DMS53 (cell line): ENCODE measurements at places on chromosomes 6 and 20.

GRCh38 chr6:111818539-111819226 is 54.6 kb downstream of the FYN start:
- no peak for DNase-seq

DNA sequence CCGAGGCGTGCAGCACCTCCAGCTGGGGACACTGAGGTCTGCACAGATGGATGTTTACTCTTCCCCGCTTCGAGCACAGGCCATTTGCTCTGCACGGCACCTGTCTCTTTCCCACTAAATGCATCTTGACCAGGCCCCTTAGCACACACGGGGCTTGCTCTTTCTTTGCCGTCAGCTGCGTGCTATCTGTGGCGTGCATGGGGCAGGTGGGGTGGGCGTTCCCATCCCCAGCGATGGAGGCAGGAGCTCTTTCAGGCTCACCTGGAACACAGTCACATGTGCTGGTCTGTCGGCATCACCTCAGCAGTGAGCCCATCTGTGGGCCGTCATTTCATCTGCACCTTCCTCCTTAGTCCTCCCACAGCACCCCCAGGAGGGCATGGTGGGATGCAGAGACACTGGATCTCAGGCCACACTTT is 35.1 kb downstream of the RBM38 start:
- peak; percentile 34 for DNase-seq

GRCh38 chr6:38555606-38556005 is 84.1 kb downstream of the BTBD9 start:
- no peak for DNase-seq

DNA sequence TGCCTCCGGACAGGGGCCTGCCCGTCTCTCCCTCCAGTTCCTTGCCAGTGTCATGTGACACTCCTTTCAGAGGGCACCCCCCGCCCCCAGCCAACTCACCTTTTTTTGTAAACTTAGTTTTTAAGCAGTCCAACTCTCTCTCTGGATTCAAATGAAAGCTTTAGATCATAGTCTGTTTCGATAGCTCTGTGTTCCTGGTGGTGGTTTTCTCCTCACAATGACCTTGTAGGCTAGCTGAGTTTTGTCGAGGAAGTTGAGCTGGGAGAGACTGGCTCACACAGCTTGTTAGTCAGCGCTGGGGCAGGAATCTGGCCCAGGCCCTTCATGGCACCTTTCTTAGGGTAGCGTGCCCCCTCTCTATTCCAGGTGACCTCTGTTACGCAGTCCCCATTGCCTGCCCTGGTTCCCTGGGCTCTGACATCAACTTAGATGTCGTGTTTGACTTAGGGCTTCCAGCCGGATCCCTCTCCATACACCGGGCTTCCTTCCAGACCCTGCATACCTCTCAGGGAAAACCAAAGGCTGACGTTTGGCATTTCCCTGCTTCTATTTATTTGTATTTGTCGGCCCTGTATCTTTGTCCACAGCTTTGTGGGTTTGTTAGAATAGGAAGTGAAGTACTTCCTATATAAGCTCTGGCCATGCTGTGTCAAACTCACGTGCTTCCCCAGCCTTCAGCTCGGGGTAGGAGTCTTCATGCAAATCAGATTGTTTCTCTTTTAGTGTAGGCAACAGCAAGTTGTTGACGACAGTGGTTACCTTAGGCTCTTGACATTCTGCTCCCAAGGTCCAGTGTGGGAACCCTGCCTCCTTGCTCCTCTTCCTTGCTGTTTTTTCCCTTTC is 12.7 kb downstream of the IGF2R start:
- peak; percentile 15 for DNase-seq

GRCh38 chr20:24359321-24360027 is 110.0 kb upstream of the SYNDIG1 start:
- no peak for DNase-seq

DNA sequence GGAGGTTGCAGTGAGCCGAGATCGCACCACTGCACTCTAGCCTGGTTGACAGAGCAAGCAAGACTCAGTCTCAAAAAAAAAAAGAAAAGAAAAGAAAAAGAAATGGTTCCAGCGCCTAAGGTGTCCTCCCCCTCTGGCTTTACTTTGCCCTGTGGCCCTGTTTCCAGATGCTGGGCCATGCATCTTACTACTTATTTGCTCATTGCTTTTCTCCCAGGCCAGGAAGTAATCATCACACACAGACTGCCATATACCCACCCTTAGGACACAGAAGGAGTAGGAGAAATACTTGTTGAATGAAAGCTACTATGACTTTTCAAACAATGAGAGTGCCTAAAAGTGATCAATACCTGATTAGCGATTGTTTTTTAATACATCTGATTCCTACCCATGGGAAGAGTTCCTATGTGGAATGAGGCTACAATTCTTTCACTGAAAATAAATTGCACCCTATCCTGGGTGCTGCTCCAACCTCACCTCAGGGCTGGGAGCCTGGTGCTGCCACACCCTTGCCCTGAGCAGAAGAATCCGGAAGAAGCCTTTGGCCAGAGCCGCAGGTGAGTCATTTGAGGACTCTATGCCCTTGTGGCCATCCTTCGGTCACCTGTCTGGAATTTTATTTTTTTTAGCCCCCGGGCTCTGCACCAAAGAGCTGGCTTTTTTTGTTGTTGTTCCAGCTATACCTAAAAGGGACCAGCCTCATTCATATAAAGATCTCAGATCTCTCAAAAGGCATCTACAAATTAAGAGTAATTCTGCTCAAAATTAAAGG is 22.7 kb upstream of the TFAP2C start:
- no peak for DNase-seq
